Activated CD4-positive, alpha-beta T cell treated with anti-CD3 and anti-CD28 coated beads, Interleukin-2, Interleukin-6, amounts not matched to agents 100 ng/mL and 50 ng/mL, durations not matched to agents 16 hours and 8 hours (primary cell): ENCODE measurements at places on chromosomes 12 and 14.
A peak's percentile ranks its signal among the peaks of the same experiment; 100 is the strongest.

- DNase-seq, result no peak
These were observed 513.3 kb upstream of the CCDC196 start for GRCh38 chr14:65972891-65973290.

- no peak for DNase-seq
These were observed 99.1 kb upstream of the CCND2 start for GRCh38 chr12:4174417-4174816.

DNA sequence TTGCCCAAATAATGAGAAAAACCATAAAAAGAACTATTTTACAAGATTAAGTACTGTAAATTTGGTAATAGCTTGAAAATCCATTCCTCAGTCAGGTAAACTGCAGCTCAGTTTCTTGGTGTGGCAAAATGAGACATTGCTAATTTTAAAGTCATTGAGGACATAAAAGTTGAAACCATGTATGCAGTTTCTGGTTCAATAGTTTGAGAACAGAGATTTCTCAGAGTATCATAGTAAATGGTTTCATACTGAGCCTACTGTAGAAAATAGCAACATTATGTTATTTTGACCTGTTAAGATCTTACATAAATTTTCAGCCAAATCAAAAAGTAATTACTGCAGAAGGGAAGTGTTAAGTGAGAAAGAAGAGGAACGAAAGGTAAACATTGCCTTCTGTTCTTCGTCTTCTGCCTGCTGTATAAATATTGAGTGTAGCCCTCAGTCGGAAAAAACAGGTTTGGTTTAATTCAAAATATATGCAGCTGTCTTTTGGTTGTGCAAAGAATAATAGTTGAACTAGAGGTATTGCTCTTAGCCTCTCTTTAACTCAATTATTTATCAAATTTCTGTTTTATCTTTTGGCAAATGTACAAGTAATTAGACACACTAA lies 119.6 kb downstream of the SYNE2 start:
- no peak for DNase-seq

GRCh38 chr12:131280426-131280825 lies 326.7 kb downstream of the ADGRD1 start:
- DNase-seq, result no peak

DNA sequence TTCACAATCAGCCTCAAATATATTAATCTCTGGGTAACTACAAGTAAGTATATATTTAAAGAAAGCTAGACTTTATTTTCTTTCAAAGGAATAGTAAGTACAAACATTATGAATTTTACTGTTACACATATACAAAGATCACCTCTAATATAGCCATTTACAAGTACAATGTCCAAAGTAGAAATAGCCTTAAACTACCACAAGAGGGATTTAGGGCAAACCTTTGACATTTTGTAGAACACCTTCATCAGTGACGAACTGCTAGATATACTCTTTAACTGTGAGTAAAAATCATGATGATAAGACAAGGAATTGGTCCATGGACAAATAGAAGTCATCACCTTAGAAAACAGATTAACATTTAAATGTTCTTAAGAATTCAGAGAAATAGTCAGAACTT lies 69.8 kb downstream of the CNTN1 start:
- DNase-seq, result no peak

DNA sequence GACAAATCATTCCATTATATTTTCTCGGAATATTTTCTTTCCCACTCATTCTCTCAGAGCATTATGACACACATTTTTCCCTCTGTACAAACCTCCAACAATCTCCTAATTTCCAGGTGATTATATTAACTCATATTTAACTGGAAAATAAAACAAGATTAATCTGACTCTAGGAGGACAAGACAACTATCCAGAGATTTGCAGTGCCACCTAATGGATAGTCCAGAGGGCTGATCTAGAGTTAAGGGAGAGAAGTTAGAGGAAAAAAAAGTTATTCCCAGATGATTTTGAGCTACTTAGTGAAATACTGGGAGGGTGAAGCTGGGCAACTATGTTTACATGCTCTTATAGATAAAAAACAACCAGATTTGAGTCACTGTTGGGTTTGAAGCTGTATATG lies 161.7 kb downstream of the ALX1 start:
- no peak for DNase-seq

DNA sequence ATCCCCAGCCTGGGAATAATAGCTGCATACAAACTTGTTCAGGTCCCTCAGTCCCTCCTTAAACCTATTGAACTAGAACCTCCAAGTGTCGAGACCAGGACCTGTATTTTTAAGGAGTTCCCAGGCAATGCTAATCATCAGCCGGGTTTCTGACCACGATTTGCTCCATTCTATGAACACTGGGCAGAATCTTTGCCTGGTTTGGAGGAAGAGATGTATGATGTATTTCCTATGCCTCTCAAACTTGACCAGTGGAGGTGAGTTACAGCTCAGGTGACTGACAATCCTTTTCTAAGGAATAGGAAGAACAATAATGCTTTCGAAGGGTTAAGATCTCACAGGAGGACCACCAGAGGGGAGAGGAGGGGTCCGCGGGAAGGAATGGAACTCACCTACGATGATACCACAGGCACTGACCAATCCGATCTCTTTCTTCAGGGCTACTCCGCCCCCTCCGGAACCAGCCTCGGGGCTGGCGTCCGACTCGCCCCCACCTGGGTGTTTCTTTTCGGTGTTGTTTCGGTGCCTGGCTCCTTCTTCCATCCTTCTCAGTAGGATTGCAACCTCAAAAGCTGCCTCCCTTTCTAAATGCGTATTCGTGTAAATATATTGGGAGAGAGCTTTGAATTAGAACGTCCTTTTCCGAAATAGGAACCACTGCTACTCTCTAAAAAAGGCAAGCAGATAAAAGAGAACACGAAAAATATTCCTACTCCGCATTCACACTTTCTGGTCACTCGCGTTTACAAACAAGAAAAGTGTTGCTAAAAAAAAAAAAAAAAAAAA lies 895 bp downstream of the SLC7A8 start:
- DNase-seq, result peak; percentile 21

GRCh38 chr12:57238854-57239554 lies 9.5 kb downstream of the SHMT2 start:
- peak; percentile 94 for DNase-seq
